ENCODE measurements at places on chromosomes 3 and 15.

GRCh38 chr15:25378501-25378901 is 60.3 kb downstream of the UBE3A start:
- DNase-seq = peak; percentile 45

GRCh38 chr15:64030123-64030522 is 16.2 kb downstream of the DAPK2 start:
- DNase-seq = no peak

DNA sequence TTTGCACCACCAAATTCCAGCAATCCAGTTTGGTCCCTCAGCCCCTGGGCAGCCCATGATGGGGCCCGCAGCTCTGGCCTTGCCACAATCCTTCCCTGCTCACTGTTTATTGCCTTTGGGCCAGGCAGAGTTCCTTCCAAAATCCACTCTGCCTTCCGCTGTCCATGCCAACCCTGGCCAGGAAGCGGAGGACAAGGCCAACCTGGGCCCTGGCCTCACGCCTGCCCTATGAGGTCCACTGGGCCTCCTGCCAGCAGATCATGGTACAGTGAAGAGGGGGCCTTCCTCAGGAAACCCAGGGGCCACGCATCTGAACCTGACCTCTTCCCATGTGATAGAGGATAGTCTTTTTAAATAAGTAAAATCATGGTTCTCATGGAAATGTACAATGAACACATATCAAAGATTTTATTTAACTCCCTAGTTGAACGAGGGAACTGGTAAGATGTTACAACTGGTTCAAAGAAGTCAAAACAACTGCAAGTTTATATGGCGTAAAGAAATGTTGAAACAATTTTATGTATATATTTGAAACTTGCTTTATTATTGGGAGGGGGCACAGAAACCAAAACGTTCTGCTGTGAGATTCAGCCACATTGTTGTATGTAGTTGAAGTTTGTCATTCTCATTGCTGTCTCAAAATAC is 95.8 kb upstream of the TNFAIP8L3 start:
- DNase-seq = no peak

DNA sequence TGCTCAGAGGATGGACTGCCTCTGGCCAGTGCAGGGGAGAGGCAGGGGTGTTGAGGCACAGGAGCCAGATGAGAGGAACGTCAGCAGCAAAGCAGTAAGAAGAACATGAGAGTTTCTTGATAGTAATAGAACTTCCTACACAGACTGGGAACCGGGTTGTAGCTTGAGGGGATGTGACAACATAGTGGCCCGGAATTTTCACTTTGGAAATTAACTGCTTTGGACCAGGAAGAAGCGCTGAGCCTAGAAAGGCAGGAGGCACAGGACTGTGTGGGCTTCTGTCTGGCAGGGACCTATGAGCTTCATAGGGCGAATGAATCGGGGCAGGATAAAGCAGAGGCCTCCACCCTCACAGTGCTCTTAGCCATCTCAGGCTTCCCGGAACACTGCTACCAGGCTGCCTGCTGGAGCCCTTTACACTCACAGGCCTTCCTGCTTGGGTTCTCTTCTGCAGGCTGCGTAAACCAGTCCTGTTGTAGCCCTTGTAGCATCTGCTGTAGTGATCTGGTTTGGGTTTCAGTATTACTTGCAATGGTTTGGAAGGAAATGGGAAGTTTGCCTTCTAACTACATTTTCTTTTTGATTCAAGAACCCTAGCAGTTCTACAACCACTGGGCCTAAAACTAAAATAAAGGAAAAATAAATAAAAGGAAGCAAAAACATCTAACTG is 3.3 kb upstream of the ADPGK start:
- DNase-seq = no peak

DNA sequence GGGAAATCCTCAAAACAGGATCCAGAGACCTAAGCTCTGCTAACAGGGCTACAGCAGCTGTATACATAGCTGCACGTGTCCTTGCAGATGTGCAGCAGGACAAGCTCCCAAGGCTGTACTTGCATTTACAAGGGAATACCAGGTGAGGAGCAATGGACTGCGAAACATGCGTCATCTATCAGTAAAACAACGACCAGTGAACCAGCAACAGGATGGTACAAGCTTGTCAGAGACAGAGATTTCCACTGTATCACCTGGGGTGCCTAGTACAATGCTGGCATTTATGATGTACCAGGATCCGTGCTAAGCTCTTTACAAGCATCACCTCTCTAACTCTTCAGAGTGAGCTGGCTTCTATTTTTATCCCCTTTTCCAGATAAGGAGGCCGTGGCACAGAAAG is 227.3 kb downstream of the FOXP1 start:
- no peak for DNase-seq

DNA sequence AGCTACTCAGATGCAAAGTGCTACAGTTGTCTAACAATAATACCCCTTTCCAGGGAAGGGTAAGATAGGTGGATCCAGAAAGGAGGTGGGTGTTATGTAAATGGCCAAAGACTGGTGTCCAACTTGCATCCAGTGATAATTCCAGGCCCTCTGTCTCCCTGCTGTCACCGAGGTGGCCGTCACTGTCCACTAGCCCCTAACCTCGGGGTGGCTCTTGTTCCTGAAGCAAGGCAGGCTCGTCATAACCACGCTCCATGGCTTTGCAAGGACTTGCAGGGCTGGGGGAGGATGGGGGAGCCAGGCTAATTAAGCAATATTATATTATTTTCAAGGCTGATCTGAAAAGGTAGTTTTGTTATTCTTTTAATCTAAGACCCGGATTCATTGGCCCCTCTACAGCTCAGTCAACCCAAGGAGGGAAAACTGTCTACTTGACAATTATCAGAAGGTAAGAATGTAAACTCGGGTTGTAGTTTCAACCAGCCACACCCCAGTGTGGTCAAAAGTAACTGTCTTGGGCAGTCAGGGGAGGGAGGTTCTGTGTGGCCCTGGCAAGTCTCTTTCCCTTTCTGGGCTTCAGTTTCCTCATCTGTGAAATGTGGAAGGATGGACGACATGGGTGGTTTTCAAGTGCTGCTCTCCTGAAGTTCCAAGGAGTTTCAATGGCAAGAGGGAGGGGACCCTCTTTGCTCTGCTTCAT is 220.1 kb upstream of the BHLHE40 start:
- DNase-seq = no peak

DNA sequence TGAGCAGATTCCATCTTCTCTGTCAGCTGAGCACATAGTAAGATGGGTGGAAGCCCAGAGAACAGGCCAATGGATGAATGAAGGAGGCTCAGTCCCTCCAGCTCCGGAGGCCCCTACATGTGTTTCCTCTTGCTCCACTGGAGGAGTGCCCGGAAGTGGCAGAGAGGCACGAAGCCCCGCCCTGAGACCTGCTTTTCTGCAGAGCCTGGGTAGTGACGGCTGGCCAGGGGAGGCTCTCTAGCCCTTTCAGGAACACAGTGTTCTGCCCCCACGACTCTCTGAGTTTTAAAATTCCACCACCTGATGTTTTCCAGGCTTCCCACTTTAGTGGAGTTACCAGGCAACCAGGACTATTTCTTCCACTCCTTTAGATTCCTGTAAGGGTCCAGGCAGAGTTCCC is 149.4 kb upstream of the SLC6A11 start:
- DNase-seq = no peak

DNA sequence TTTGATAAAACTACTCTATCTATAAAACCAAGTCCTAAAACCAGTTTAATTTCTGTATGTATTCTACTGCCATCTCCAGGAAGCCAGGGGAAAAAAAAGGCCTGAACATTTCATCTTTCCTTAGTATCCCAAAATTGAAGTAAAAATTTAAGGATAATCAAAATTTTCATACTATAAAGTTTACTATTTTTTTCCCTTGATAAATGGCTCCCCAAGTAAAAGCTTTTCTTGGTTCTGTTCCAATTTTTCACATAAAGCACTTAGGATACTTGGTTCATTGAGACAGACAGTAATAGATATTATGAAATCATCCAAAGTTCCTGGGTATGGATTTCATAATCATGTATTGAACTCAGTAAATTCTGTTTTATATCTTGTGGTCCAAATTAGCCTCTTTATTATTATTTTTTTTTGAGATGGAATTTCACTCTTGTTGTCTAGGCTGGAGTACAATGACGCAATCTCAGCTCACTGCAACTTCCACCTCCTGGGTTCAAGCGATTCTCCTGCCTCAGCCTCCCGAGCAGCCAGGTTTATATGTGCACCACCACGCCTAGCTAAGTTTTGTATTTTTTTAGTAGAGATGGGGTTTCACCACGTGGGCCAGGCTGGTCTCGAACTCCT is 34.5 kb downstream of the ICE2 start:
- peak; percentile 57 for DNase-seq

- peak; percentile 61 for DNase-seq
Measured at GRCh38 chr15:44029940-44030568, 165.0 kb downstream of the FRMD5 start.

GRCh38 chr15:87669846-87670245 is 586.7 kb downstream of the NTRK3 start:
- DNase-seq = no peak

DNA sequence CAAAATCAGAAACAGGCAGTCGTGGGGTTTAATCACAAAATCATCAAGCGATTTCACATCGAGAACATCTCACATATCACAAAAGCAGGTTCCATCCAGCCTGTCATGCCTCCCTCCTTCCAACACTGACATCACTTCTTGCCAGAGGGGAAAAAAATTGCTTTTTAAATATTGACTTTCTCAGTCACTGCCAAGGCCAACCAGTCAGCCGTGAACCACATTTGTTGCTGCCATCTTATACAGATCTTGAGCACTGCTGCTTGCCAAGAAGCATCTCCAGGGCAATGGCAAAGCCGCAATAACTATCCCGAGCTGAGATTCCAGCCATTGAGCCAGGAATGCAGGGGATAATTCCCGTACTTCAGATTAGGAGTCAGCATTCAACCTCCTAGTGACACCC is 174.6 kb downstream of the ANXA2 start:
- DNase-seq = no peak

GRCh38 chr15:99016680-99017321 is 9.2 kb upstream of the PGPEP1L start:
- peak; percentile 78 for DNase-seq

DNA sequence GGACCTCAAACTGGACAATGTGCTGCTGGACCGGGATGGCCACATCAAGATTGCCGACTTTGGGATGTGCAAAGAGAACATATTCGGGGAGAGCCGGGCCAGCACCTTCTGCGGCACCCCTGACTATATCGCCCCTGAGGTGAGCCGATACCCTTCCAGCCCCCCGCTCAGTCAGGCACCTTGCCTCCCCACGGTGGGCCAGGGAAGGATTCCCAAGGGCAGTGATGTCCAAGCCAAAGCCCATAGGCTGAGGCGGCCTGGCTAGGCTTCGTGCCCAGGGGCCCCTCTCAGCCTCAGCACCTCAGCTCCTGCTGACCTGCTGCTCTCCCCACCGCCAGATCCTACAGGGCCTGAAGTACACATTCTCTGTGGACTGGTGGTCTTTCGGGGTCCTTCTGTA is 27.7 kb downstream of the PRKCD start:
- DNase-seq = no peak
